ENCODE measurements at places on chromosomes 5 and 9.

GRCh38 chr5:92332039-92332438 is 948.9 kb upstream of the ARRDC3 start:
- peak; percentile 61 for DNase-seq

DNA sequence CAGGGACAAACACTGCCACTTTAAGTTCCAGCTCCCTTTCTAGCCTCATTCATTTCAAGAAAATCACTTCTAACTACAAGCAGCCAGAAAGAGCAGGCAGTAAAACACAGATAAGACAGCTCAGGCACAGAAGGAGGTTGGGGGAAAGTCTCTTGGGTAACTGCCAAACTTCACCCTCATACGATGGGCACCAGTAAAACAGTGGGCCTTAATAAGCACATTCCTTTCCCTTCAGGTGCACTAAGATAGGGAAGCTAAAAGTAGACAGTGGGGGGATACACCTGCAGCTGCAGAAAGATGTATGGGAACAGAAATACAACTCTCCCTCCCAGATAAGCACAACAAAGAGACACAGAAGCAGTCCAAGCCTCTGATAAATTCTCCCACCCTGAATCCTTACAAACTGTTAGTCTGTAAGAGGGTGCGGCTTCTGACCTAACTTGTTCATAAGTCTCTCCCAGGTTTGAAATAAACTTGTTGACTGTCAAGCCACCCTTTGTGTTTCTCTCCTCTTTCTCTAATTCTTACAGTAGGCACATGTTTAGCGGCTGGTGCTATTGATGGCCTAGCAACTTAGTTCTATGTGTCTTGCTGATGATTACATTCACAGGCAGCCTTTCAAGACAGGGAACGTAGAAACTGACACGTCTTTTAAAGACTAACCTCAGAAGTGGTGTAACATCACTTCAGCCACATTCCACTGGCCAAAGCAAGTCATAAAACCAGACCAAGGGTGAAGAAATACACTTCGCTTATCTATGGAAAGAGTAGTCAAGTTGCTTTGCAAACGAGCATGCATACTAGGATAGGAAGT is 6.8 kb upstream of the CKS2 start:
- peak; percentile 73 for DNase-seq

DNA sequence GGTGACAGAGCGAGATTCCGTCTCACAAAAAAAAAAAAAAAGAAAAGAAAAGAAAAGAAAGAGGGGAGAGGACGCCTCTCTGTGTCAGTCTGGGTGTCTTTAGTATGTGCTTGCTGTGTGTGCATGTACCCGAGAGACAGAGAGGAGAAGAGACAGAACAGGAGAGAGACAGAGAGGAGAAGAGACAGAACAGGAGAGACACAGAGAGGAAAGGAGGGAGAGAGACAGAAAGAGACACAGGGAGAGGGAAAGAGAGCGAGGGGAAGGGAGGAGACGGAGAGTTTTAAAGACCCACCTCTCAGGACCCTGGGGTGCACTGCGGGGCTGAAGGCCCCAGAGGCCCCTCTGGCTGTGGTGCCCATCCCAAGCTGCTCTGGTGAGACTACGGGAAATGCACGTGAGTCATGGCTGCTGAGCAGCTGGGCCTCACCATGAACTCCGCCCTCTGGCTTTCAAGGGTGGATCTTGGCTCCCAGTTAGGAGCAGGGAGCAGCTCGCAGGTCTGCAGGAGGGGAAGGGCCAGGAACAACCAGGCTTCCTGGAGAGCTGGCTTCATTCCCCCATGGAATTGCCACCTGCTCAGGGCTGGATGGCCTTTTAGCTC is 7.9 kb downstream of the SLC6A3 start:
- peak; percentile 24 for DNase-seq

- no peak for DNase-seq
These were observed 352.9 kb downstream of the GLIS3 start for GRCh38 chr9:3946840-3947587.

DNA sequence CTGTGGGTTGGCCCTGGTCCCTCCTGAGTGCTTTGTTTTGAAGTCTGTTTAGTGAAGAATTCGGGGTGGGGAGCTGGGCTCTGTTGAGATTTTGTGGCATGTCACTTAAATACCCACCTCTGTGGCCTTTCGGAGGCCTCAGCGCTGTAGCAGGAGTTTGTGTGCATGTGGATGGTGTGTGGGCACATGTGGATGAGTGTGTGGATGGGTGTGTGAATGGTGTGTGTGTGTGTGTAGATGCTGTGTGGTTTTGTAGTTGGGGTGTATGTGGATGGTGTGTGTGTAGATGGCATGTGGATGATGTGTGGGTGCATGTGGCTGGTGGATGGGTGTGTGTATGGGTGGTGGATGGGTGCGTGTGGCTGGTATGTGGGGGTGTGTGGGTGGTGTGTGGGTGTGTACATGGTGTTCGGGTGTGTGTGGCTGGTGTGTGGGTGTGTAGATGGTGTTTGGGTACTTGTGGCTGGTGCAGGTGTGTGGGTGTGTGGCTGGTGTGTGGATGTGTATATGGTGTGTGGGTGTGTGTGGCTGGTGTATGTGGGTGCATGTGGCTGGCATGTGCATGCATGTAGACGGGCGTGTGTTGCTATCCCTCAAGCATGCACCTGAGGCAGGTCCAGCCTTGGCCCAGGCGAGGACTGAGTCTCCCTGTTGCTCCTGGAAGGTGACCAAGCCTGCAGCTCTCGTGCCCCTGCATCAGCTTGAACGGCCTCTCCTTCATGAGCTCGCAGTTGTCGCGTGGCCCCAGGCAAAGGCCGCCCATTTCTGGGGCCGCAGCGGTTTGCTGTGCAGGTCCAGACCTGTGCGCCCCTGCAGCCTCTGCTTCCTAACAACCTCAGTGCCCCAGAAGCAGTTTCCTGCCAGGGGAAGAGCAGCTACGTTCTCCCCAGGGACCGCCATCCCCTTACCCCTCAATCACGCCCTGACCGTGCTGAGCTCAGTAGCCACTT is 54.0 kb upstream of the FCN2 start:
- DNase-seq = no peak
